GM04503 (cell line): ENCODE measurements at places on chromosomes 12 and 14.

GRCh38 chr14:29242755-29243754, 476.5 kb downstream of the FOXG1 start:
- DNase-seq, result peak; percentile 52

GRCh38 chr12:38905480-38906351, at the start of gene CPNE8:
CPNE8 (minus strand) TSS chr12:38905591; CDS start chr12:38905534, 57 bp downstream.
- no peak for DNase-seq

DNA sequence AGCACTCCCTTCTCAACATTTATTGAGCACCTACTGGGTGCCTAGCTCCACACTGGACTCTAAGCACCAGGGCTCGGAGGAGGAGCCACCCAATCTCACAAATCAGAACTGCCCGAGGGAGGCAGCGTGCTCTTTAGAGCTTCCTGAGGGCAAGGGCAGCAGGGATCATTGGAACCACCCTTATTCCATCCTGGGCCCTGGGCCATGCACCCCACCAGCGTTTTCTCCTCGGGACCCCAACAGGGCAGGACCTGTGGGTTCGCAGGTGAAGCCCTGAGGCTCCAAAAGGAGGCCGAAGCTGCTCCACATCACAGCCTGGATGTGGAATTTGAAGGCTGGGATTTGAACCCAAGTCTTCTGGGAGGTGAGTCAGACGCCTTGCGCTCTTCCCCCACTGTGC, 15.4 kb downstream of the TMEM119 start:
- no peak for DNase-seq

GRCh38 chr12:33588725-33589405, 149.2 kb upstream of the SYT10 start:
- DNase-seq, result no peak

- DNase-seq, result no peak
Measured at GRCh38 chr12:6460751-6461371, 9.0 kb downstream of the TAPBPL start.

DNA sequence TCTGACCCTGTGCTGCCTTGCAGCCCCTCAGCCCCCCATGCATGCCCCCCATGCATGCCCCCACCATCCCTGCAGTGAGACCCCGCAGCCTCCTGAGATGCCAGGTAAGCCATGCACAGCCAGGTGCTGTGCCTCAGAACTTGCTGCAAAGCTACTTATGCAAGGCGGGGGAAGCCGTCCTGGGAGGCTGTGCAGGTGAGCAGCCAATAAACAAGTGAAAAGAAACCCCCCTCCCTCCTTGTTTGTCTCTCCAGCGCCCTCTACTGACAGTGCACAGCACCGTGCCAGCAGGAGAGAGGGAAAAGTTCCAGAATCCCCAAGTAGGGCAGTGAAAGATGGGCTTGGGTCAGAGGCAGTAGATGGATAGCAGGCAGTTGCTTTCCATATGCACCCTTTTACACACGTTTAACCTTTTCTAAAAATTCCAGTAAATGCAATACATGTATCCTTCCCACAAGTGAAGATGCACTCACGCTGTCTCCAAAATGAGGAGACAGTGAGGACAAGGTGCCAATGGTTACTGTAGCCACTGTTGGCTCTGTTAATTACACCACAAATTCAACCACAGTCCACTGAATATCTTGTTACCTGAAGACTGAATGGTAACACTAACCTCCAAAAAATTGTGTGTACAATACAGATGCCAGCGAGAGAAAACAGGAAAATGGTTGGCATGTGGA, 18.0 kb downstream of the TNFAIP2 start:
- no peak for DNase-seq

DNA sequence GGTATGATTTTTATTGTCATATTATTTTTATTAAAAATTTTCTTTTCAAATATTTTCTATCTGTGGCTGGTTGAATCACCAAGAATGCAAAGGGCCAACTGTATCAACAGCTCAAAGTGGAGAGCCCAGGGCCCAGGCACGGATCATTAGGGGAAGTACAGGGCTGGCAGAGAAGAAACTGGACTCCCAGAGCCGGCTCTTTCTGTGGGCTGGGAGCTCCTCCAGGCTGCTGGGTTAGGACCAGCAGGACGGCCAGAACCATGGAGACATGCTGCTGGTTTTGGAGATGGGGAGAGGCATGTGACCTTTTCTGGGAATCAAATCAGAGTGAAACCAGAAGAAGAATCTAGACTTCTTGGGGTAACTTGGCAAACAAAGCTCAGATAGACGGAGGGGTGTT, 220.5 kb downstream of the CACNA1C start:
- no peak for DNase-seq

DNA sequence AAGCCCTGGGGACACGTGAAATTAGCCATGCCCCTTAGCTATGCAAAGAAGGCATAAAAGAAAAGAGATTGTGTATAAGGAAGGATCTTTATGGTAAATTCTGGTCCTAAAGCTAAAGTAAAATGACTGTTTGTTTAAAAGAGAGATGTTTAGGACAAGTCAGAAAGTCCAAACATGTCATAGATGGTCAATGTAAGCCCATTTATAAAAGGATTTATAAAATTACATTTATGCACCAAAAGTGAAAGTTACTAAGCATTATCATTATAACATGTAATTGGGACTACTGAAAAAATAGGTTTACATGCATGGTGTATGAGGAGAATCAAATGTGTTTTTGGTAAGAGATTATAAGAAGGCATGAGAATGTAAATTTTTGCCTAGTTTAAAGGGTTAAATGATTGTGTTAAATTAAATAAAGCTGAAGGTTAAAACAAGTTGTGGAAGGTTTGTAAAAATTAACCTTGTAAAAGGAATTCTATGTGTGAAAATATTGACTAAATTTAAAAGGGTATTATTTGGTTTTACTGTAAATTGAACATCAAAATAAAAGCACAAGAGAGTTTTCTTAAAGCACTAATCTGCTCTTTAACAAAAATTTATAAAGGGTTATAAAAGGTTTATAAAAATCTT, 50.4 kb upstream of the TSPAN8 start:
- DNase-seq, result no peak
